Activated CD8-positive, alpha-beta memory T cell treated with anti-CD3 and anti-CD28 coated beads for 1 hour (primary cell): ENCODE measurements at places on chromosomes 2 and 18.
A peak's percentile ranks its signal among the peaks of the same experiment; 100 is the strongest.

DNA sequence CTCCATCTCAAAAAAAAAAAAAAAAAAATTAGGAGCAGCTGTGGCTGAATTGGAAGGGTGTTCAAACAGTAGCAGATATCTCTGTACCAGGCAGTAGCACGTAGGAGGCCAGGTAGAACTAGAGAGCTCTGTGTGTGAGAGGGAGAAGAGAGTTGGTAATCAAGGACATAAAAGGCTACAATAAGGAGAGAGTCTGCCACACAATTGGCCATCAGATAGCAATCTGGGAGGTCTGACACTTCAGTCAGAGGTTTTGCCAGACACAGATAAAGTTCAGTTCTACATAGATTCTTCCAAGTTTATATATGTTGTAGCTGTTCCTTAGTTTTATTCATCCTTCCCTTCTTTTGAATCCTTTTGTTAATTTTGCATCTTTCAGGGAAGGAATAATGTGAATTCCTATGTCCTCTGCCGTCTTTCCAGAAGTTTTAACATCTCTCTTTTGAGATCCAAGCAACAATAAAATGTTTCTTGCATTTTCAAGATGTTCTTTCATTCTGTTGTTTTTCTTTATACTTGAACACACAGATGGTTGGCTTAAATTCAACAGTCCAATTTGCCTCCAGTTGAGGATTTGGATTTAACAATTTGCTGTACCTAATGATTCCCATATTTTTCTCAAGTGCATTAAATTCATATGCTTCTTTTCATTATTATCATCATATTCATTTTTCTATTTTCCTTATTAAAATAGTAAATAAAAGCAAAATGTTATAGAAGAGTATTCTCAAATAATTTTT is 600.3 kb upstream of the GCFC2 start:
- no peak for DNase-seq

DNA sequence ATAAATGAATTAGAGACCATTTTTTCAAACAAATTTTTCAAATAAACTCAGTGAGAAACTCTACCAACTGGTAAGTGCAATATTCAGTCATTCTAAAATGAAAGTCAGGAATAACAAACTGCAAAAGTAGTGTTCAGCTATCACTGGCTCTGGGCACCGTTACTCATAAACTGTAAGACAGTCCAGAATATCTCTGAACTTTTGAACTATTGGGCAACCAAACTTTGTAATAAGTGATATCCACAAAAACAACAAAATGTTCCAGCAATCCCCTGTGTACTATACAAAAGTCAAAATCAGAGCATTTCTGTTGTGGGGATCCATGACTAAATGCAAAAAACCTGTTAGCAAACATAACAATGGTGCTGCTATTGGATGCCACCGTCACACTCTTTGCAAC is 56.3 kb downstream of the SLC25A12 start:
- DNase-seq, result no peak

DNA sequence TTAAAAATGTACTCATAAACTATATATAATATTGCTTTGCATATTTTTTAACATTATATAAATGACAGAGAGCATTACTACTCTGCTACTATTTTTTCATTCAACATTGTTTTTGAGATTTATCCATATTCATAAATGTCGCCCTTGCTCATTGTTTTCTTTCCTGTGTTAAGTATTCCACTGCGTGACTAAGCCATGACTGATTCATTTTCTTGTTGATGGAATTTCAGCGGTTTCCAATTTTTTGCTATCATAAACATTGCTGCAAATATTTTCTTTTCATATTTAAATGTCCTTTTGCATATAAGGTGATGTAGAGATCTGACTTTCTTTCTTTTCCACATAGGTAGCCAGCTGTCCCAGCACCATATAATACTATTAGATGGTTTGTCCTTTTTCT is 57.6 kb downstream of the SFXN5 start:
- DNase-seq, result no peak

DNA sequence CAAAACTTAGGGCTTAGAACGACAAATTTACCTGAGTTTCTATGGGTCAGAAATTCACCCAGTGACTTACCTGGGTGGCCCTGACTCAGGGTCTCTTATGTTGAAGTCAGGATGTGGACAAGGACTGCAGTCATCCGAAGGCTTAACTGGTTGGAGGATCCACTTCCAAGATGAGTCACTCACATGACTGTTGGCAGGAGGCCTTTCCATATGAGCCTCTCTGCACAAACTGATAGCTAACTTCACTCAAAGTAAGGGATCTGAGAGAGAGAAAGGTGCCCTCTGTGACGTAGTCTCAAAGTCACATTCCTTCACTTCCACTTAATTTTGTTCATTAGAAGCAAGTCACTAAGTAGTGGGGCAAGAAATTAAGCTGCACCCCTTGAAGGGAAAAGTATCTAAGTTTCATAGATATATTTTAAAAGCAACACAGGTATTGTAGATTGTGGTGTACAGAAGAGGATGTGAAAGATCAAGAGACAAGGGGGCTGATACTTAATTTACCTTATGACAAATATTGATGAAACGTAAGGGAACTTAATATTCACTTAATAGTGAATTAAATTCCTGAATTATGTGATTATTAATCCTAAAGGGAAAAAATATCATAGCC is 48.4 kb downstream of the TANK start:
- no peak for DNase-seq

DNA sequence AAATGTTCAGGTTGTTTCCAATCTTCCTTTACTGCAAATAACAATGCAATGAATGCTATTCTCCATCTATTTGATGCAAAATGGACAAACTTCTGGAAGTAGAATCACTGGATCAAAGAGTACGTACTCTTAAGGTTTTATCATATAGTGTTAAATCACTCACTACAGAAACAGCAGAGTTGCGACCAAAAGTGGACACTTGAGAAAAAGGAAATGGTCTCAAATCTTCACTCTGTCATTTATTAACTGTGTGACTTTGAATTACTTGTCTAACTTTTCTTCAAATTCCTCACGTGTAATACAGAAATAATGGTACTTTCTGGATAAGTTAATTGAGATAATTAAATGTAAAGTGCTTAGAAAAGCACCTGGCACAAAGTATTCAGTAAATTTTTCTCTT is 78.1 kb downstream of the CERKL start:
- DNase-seq, result no peak

DNA sequence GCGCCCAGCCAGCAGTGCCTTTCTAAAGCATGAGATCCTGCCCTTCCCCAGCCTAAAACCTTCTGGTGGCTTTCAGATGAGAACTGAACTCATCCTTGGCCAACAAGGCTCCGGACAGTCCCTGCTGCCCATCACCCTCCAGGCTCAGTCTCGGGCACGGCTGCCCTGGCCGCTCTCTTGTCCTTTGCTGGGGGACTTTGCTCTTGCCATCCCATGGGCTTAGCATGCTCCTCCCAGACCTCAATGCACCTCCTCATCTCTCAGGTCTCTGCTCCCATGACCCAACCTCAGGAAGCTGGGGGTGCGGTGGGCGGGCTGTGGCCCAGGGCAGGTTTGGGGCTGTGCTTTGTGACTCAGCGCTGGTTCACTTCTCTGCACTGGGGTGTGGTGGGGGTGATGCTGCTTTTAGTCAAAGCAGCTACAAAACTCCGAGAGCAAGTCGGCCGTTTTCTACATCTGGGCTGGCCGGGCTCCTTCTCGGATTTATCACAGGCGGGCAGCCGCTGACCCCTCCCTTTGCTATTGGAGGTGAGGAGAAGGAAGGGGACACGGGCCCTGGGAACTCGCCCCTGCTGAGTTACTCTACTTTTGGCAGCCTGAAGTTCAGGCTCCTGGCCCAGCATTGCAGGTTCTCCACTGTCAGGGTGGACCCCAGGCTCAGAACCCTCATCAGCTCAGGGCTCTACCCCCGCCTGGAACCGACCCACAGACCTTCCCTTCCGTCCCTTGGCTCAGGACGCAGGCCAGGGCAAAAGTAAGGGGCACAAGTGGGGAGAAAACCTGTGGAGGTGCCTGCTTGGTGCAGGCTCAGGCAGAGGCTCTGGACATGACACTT is 90.6 kb upstream of the TAF1B start:
- peak; percentile 32 for DNase-seq

- no peak for DNase-seq
Observed at GRCh38 chr2:30580391-30580790, 133.3 kb downstream of the LCLAT1 start.

- no peak for DNase-seq
Observed at GRCh38 chr2:109609352-109610024, 4.3 kb downstream of the SEPTIN10 start.

DNA sequence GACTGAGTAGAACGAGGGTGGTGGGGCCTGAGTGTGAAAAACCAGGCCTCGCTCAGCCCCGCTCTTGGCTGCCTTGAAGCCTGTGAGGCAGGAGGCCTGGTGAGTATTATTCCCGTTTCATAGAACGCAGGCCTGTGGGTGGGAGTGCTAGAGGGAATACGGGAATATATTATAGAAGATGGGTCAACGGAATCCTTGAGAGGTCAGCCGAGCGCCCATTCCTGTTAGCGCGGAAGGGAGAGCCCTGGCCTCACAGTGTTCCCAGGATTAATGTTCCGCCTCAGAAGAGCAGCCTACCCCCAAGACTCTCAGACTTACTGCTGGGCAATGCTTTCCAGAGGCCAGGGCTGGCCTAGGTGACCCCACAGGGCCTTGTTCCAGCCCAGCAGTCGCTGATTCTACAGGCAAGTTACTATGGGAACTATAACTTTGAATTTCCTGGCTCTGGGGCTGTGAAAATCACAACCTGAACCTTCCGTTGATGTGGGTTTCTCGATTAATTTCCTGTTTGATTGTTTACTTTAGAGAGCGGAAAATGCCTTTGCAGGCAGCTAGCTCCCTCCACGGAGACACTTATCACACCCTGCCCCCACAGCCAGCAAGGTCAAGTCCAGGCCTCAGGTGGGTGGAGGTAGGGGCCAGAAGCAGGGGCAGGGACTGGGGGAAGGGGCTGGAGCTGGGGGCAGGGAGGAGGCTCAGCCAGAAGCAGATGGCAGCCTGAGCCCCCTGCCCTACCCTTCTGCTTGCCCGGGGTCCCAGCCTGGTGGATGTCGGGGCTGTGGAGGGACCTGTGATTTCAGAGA is 108.3 kb downstream of the SMAD7 start:
- DNase-seq, result peak; percentile 30

- no peak for DNase-seq
Observed at GRCh38 chr2:121329786-121330185, 44.8 kb upstream of the TFCP2L1 start.

DNA sequence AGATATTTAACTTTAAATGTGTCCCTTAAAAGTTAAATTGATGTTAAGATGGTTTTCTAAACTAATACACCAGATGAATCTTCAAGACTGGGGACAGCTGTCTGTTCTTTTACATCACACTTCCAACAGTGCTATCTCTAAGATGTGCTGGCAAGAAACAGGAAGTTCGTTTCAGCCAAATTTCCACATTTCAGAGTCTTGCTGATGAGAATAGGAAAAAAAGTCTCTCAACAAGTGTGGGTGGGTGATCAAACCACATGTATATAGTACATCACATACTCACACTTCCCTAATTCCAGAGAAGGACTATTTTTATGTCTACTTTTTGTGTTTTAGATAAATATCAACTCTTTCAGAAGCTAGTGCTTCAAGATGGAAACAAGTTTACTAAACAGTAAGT is 1712.8 kb upstream of the TMEFF2 start:
- DNase-seq, result no peak

GRCh38 chr2:230980468-230980867 is 15.5 kb upstream of the SPATA3 start:
- no peak for DNase-seq

GRCh38 chr2:161090411-161090810 is 69.8 kb upstream of the TANK start:
- DNase-seq, result peak; percentile 2

- DNase-seq, result no peak
Observed at GRCh38 chr2:37456479-37456878, 112.0 kb downstream of the QPCT start.

GRCh38 chr2:85750587-85751575 is 2.9 kb upstream of the ATOH8 start:
- peak; percentile 15 for DNase-seq

- DNase-seq, result no peak
Observed at GRCh38 chr2:116319935-116320334, 1494.6 kb upstream of the DDX18 start.

GRCh38 chr2:111069722-111070121 is 51.0 kb upstream of the BCL2L11 start:
- DNase-seq, result no peak
